Daoy (cell line): ENCODE measurements at places on chromosomes 12 and 14. TPM values are rescaled to one million over a fixed set of nuclear protein-coding genes. Genes with fewer than 3 reads are reported as not detected.

GRCh38 chr12:72148709-72149108, 123.5 kb upstream of the TRHDE start:
- DNase-seq = no peak

DNA sequence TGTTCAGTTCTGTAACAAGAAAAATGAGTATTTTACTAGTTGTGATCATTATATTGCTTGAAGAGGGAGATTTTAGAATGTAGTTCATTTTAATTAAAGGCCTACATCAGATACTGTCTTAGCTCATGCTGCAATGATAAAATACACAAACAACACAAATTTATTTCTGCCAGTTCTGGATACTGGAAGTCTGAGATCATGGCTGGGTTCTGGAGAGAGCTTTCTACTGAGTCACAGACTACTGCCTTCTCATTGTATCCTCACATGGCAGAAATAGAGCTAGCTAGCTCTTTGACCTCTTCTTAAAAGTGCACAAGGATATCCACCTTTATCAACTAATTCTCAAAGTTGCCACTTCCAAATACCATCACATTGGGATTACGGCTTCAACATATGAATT, 53.8 kb downstream of the MIS18BP1 start:
- DNase-seq = peak; percentile 7

DNA sequence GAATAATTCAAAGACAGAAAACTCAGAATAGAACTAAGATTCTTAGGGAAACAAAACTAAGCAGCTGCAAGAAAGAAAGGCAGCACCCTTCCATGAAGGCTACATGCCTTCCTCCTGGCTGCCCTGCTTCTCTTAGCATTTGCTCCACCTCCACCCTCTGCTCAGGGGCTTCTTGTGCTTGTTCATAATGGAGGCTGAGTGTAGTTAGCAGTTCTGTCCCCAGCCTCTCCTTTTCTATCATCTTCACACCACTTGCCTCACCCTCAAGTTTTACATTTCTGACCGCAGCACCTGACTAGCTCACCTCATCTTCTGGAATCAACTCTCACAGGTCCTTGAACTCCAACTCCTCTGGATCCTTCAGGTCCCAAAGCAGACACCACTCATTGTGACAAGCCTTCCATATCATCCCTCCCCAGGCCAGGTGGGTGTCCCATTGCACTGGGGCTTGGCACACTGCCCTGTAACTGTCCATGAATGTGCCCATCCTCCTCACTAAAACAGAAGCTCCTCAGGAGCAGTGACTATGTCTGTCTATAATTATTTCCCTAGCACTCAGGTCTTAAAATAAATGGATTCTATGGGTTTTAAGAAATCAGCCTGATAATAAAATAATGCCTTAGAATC, 139.1 kb downstream of the TMTC1 start:
- no peak for DNase-seq

- no peak for DNase-seq
Observed at GRCh38 chr12:55724940-55725309, 3.9 kb downstream of the CD63 start.

GLIPR1L1 gene
- total RNA-seq = not detected in 2 replicates

- peak; percentile 10 for DNase-seq
Observed at GRCh38 chr12:71164568-71165197, 6.9 kb upstream of the TSPAN8 start.

GRCh38 chr12:67989184-67989920, at the start of gene IFNG-AS1:
TSS of gene IFNG-AS1 (plus strand) at chr12:67989447.
- no peak for DNase-seq

- no peak for DNase-seq
Observed at GRCh38 chr12:24424889-24425600, 475.6 kb upstream of the SOX5 start.

- peak; percentile 76 for DNase-seq
Observed at GRCh38 chr14:102525219-102525928, 15.8 kb upstream of the ANKRD9 start.

GRCh38 chr14:105118646-105119407, 49.7 kb downstream of the JAG2 start:
- no peak for DNase-seq

PLA2G1B gene
- not detected in 2 replicates for total RNA-seq

GRCh38 chr14:44712024-44712815, 205.1 kb upstream of the FSCB start:
- DNase-seq = no peak

TSHR gene
- total RNA-seq = not detected in 2 replicates

- DNase-seq = no peak
Observed at GRCh38 chr14:68622856-68623255, 170.0 kb downstream of the ZFP36L1 start.

DNA sequence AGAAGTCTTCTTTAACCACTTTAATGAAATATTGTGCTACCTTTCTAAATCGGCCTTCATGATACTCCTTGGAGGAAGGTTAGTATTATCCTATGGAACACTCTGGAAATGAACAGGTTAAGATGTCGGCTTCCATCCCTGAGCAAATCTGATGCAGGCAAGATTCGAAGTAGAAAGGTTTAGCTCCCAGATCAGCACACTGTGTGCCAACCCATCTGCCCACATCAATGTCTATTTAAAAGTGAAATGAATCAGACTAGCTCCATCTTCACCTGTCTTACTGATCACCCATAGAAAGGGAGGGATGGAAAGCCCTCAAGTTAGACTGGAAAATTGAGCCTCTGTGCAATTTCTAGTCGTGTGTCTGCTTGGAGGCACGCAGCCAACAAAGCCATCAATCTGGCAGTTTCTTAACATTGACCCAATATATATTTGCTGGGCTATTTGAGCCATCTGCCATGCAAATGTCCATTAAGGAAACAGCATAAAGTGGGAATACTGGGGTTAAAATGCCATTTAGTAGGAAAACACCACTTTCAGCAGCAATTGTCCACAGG, 506.1 kb downstream of the RMST start:
- DNase-seq = no peak

DNA sequence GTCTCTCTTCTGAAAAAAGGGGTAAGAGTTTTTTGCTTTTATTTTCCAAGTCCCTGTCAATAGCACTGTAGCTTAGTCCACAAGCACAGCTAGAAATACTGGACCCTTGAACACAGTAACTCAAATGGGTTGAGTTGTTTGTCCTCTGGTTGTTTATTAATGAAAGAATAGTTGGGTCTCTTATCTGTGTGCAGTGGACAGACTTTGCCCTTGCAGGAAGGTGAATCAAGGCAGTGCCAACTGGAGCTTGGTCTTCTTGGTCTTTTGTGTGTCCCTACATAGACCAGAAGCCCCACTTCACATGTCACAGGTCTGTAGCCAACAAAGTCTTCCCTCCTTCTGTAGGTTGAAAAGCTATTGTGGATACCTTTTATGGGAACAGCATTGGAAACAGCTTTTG, 322.0 kb downstream of the AACS start:
- DNase-seq = no peak

- DNase-seq = no peak
Observed at GRCh38 chr12:80952443-80952842, 14.7 kb upstream of the LIN7A start.

DNA sequence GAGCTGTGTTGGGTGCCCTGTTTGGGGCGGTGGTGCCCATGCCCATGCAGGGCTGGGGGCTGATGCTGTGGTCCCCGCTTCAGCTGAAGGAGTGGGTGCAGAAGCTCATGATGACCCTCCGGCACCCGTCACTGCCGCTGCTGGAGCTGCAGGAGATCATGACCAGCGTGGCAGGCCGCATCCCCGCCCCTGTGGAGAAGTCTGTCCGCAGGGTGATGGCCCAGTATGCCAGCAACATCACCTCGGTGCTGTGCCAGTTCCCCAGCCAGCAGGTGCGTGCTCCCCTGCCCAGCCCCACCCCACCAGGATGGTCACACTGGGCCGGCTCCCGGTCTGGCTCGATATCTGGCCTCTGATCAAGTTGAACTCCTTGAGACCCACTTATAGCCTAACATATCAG, 92.7 kb downstream of the ACACB start:
- no peak for DNase-seq

DNA sequence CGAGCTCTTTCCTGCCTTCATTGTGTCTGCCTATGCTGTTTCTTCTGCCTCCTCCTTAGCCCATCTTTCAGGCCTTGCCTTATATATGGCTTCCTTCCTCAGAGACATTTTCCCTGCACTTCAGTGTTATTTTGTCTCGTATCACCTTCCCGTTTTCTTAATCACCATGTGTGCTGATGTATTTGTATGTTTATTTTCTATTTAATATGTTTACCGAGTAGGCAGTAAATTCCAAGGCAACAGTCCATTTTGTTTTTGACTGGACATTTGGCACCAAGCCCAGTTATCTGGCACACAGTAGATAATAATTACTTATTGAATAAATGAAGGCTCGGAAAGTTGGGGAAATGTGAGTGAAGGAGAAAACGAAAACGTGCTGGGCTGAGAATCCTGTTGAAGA, 4.6 kb upstream of the POU6F1 start:
- DNase-seq = no peak

GRCh38 chr12:121295746-121296617, 527 bp downstream of the CAMKK2 start:
- peak; percentile 23 for DNase-seq

DNA sequence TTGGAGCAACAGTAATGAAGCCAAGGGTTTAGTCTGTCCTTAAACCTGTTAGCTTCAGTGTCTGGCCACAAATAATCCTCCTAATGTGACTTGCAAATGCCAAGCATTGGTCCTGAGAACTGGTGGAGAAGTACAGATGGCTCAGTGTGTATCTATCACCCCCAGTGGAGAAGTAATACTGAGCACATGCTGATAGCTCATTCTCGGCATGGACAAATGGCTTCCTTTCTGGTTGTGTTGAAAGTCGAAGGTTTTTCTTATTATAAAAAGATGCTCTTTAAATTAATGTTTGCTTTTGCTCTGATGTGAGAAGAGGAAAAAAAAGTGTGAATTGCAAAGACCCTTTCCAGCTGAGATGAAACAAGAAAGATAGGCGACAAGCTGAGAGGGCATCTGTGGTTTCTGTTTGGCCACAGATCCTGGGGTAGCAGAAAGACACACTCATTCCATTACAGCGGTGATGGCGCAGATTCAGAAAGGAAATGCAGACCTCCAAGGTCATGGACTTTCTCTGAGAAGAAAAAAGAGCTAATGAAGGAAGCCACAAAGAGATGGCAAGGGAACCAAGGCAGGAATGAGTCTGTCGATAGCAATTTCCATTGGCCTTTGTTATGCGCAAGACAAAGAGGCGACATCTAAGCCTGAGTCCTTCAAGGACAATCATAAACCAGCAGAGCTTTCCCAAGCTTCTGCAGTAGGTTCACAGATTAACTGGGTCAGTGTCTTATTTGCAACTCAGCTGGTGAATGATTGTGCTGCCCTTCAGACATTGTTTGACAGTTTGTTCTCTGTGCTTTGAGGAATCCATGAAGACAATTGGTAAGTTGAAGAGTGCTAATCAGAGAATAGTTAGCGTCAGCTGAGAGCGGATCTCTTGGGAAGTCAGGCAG, 155.5 kb upstream of the RGS6 start:
- no peak for DNase-seq

GRCh38 chr12:27511031-27511722, 12.8 kb upstream of the PPFIBP1 start:
- DNase-seq = no peak

DNA sequence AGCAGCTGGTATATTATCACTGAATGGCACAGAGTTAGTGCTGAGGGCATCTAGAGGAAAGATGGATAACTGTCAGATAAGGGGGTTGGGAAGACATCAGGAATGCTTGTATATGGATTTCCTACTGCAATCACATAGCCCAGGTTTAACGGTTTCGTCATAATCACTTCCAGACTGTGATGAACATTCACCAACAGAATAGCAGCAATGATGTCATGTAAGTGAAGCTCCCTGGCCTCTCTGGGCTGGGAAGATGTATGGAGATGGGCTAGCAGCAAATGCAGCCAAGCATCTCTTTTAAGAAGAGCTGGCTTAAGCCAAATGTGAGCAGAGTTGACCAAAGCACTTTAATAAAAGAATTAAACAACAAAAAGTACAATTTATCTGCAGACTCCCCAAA, 714.6 kb downstream of the GALC start:
- DNase-seq = no peak

DNA sequence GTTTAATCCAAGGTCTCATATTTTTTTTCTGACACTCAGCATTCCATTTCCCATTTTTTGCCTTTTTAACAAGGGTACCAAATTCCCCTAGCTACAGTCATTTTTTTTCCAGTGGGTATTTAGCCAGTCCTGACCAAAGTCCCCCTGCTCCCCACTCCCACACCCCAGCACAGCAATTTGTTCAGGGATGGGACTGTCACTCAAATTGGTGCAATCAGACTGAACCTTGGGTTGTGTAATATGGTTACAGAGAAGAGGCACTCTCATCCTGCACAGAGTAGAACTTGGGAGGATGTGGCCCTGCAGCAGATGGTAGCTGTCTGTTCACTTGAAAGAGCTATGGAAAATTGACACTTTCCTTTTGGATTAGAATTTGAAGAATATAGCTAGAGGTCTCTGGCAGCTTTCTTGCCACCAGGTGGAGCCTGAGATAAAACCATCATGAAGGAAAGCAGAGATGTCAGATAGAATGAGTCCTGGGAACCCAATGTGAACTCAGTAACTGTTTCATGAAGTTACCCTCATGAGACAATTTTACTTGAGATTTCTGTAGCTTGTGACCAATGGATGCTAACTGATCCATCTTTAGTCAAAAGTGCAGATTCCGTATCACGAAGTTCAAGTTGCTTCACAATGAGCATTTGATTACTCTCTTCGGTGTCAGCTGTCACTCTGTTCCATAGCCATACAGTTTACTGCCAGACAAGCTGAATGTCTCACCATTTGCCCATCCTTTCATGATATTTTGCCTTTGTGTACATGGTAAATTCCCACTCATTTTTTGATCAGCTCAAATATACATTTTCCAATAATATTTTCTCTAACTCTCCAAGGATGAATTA, 394.0 kb upstream of the SYT1 start:
- peak; percentile 14 for DNase-seq

FAM90A1 gene
- total RNA-seq = 0.17 TPM in 1 of 2 replicates, not detected in the other
